Stimulated activated CD8-positive, alpha-beta memory T cell treated with anti-CD3 and anti-CD28 coated beads, Interleukin-2, amount 100 ng/mL, for 1 hour (primary cell): ENCODE measurements at places on chromosomes 3 and 15.

GRCh38 chr15:88031461-88031860 is 225.1 kb downstream of the NTRK3 start:
- DNase-seq: no peak

- no peak for DNase-seq
These were observed 468.0 kb upstream of the GBE1 start for GRCh38 chr3:82229397-82229796.

- no peak for DNase-seq
These were observed 222.0 kb downstream of the STT3B start for GRCh38 chr3:31754575-31755278.

DNA sequence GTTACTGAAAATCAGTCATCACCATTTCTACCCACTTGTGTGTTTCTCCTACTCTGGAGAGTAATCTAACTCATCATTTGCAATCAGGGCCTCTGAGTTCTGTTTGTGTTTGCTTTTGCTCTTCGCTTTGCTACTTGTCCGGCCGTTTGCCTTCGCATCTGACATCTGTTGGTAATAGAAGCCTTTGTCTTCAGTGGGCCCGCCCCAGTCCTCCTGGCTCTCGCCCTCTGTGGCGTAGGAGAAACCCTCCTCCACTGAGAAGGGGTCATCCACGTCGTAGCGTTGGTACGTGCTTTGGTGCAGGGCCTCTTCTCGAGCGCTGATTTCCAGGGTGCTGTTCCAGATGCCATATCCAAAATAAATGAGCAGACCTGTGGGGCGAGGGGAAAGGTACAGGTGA is 48.3 kb downstream of the CLDN11 start:
- no peak for DNase-seq

DNA sequence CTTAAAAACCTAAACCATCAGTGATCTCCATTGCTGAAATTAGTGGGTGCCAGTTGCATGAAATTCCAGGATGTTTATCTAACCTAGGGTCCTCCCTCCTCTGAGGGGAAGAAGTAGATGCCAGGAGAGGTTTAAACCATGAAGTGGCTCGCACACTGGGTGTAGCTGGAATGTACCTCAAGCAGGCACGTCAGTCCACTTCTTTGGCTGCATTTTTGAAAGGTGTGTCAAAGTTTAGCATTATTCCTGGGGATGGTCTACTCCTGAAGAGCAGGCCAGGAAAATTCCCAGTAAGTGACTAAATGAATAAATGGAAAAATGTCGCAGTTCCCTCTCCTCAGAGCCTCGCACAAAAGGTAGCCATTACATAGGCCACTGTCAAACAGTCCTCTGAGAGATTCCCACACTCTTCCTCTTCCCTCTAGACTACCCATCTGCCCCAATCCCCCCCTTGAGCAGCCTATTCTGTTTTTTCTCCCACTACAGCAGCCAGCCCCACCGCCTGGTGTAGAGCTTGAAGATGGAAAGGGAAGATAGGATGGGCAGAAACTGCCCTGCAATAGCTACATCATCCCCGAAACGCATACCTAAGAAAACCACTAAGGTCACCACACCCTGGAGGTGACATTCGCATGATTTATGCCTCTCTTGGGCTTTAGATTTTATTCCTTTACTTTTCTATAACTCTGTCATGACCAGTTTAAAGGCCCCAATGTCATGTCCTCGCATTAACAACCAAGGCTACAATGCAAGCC is 655 bp upstream of the TMOD3 start:
- DNase-seq: no peak

DNA sequence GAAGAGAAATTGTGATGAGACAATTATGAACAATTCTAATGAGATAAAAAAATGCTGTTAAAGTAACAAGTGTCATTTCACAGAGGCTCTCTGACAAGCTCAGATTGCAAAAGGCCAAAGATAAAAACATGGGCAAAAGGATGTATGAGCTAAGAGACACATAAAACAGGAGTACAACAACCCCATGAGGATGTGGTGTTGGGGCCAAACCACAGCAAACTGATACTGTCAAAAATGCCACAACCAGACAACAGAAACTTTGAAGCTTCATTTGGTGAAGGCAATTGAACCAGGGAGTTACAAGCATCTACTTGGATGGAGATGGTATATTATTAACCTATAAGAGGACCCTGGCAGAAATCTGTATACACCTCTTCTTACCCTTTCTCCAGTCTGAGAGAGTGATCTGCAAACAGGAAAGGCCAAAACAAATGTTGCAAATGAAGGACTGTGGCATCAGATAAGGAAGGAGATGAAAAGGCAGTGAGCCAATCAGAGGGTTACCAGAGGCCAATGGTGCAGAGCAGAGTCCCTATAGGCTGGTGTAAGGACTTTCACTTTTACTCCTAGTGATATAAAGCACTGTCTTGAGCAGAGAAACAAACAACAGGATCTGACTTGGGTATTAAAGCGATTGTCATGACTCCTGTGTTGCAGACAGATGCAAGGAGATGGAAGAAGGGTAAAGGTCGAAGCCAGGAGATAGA is 659.0 kb downstream of the NTRK3 start:
- no peak for DNase-seq

DNA sequence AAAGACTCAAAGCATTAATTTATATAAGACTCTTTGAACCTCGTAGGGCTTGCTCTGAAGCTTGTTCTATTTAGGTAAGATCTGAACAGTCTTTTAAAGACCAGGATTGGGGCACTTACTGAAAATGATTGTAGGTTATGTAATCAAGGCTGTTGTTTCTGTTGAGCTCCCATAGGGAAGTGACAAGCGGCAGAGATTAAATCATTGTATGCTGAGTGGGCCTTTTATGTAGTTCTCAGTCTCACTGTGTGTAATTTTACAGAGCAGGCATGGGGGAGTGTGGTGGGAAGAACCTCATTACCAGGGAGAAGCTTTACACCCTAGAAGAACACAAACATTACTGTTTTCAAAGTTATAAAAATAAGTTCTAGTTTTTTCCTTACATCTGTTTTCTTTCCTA is 160.0 kb upstream of the SNTN start:
- DNase-seq: no peak

DNA sequence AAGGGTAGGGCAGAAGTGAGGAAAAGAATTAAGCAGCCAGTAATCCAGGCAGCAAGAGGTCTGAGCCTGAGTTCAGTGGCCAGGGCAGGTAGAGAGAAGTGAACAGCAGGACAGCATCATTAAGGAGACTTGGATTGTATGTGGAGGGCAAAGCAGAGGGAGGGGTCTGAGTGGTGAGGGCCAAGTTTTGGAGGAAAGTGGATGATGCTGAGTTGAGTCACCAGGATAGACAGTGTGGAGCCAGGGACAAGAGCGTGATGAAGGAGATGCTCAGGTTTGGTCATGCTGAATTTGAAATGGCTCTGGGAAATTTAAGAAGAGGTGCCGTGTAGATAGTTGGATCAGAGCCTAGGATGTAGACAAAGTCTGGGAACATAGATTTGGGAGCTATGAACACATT is 93.1 kb downstream of the ARHGEF26 start:
- no peak for DNase-seq

DNA sequence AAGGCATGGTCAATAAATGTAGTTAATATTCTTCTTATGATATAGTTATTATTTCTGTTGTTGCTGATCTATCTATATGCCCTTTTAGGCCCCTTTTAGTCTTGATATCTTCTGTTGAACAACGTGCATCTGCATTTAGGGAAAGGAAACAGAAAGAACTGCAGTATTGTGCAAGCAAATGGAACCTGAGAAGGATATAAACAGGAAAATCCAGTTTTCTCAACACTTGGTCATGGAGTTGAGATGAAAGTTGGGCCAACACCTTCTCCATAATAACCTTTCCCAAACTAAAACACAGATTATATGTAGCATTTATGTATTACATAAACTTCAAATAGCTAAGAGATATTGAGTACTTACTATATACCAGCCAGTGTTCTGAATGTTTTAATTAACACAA is 179.7 kb downstream of the ADAMTS9 start:
- DNase-seq: no peak

GRCh38 chr3:143321058-143321769 is 201.6 kb downstream of the CHST2 start:
- DNase-seq: no peak

DNA sequence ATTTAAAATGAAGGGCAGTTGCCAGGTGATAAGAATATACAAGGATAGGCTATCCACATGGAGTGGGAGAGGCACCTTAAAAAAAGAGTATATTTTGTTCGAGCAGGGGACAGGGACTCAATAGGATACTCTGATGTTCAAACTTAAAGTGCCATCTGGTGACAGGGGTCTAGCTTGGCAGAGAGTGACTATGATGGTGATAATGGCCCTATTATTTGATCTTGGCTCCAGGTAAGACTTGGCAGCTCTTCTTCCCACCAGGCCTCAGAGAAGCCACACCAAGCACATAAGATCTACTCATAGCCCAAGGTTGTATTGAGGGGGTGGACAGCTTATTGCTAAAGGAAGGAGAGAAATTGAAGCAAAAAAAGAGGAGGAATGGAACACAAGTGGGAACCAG is 109.0 kb upstream of the MANF start:
- no peak for DNase-seq

DNA sequence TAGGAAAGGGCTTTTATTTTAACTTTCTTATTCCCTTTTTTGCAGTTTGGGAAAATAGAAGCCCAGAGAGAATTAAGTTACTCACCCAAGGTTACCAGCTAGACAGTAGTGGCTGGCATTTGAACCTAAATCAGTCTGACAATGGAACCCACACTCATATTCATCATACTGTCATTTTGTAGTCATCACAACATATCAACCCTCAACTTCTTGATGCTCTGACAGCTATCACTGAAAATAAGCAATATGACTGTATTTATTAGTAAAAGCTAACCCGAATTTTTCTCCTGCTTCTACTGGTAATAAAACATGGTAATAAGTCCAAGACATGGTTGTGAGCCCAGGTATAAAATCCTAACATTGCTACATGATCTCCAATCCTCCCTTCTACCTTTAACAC is 585.8 kb upstream of the UBE2E2 start:
- DNase-seq: no peak

DNA sequence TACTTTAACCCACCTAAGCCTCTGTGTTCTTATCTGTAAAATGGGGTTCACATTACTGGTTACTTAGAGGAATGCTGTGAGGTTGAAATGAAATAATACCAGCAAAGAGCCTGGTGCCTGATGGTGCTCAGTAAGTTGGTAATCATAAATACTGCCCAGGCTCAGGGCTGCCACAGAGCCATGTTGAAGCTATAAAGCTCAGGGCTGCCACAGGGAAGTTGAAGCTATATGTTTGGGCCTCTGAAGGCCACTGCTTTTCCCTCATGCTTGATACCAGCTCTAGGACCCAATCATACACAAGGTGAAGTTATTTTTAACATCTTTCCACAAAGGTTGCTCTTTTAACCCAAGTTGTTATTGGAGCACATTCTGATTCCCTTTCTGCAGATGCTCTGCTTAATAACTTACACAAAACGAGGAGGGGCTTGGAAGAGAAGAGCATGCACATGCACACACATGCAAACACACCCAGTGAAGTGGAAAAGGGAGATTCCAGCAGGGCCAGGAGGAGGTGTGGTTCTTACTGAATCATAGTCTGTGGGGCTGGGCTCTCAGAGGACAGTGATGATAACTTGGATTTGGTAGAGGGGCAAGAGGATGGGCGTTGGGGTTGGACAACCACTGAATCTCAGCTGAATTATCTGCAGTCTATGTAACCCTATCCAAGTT is 17.4 kb downstream of the PARP14 start:
- DNase-seq: no peak
